ENCODE measurements at places on chromosomes 1 and 21. TPM values are rescaled to one million over a fixed set of nuclear protein-coding genes. Genes with fewer than 3 reads are reported as not detected.

- H3K4me3 ChIP-seq, result no peak overlapping the region
- peaks cover 27% of the 10 kb centered on the region for H3K4me1 ChIP-seq
- no peak for DNase-seq
- peaks cover 48% of the 10 kb centered on the region for H3K36me3 ChIP-seq
These were observed 27.9 kb downstream of the MRPL37 start for GRCh38 chr1:54227891-54228310.

DNA sequence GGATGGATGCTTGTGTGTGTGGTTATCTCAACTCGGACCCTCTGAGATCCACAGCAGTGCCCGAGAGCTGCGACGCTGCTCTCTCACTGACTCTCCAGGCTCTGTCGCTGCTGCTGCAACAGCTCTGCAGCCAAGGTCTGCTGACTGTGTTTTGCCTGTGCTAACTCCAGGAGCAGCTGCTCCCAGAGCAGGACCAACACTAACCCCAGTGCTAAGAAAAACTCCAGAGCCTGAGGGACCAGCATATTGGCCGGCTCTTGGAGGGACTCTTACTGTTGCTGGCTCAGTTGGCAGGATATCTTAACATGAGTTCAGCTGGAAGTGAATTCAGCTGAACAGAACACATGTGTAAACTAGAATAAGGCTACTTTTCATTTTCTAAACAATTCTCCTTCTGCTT lies 4.4 kb downstream of the LCE2C start:
- H3K4me3 ChIP-seq, result no peak overlapping the region
- no peaks in the 10 kb centered on the region for H3K4me1 ChIP-seq
- H3K36me3 ChIP-seq, result no peaks in the 10 kb centered on the region
- no peak for DNase-seq
- H3K27me3 ChIP-seq, result no peaks in the 10 kb centered on the region
- no peak overlapping the region for H3K27ac ChIP-seq

DNA sequence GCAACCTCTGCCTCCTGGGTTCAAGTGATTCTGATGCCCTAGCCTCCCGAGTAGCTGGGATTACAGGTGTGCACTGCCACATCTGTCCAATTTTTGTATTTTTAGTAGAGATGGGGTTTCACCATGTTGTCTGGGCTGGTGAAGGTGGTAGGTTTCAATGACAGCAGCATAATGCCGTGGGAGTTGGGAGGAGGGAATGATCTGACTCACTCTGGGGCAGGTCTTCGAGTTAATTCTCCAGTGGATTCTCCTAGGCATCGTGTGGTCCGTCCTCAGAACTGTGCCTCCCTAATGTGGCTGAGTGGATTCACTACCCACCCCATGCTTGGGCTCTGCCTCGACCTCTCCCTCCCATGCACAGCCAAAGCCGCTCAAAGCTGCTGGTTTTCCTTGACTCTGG lies 1.7 kb upstream of the GPR37L1 start:
- H3K27ac ChIP-seq, result no peak overlapping the region
- DNase-seq, result no peak
- H3K36me3 ChIP-seq, result no peaks in the 10 kb centered on the region
- no peak overlapping the region for H3K4me3 ChIP-seq
- peaks cover 50% of the 10 kb centered on the region for H3K27me3 ChIP-seq

The SLC16A4 gene
- 0.07 TPM for total RNA-seq

The FAM131C gene
- total RNA-seq, result 0.16 TPM

DNA sequence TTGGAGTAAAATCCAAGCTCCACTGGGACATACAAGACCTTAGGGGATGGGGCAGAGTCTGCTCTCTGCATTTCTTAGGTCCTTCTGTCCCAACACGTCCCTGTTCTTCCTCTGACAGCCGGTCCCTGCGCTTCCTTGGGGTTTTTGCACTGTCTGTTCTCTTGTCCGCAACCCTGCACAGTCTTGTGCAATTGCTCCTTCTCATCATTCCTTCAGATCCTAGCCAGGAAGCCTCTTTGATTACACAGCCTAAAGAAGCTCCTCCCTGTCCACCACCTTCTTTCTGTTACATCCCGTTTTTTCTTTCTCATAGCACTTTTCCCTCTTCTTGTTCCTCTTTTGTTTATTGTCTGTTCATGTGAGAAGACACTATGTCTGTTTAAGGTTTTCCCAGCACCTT lies 19.9 kb downstream of the ACOT11 start:
- H3K27ac ChIP-seq, result no peak overlapping the region
- H3K27me3 ChIP-seq, result peaks cover 20% of the 10 kb centered on the region
- no peak overlapping the region for H3K4me3 ChIP-seq
- no peaks in the 10 kb centered on the region for H3K36me3 ChIP-seq
- no peak for DNase-seq

- H3K4me3 ChIP-seq, result no peak overlapping the region
- H3K4me1 ChIP-seq, result peaks cover 6% of the 10 kb centered on the region
- H3K27me3 ChIP-seq, result peaks cover 31% of the 10 kb centered on the region
- DNase-seq, result no peak
- no peak overlapping the region for H3K27ac ChIP-seq
These were observed 54.0 kb upstream of the ACTL8 start for GRCh38 chr1:17700945-17701810.

The CYB561D1 gene
- 5.9 TPM for total RNA-seq

The ARHGAP30 gene
- 0.35 TPM for total RNA-seq

- no peaks in the 10 kb centered on the region for H3K36me3 ChIP-seq
- H3K4me1 ChIP-seq, result no peaks in the 10 kb centered on the region
- no peaks in the 10 kb centered on the region for H3K27me3 ChIP-seq
- H3K27ac ChIP-seq, result no peak overlapping the region
These were observed 13.4 kb downstream of the COP1 start for GRCh38 chr1:176193663-176194062.

- no peak overlapping the region for H3K4me3 ChIP-seq
- DNase-seq, result no peak
- H3K27me3 ChIP-seq, result peaks cover 96% of the 10 kb centered on the region
These were observed 54.8 kb downstream of the GLIS1 start for GRCh38 chr1:53683986-53684740.

- H3K36me3 ChIP-seq, result no peaks in the 10 kb centered on the region
- no peaks in the 10 kb centered on the region for H3K4me1 ChIP-seq
- no peak overlapping the region for H3K4me3 ChIP-seq
- DNase-seq, result no peak
- no peaks in the 10 kb centered on the region for H3K27me3 ChIP-seq
- no peak overlapping the region for H3K27ac ChIP-seq
These were observed 206.6 kb downstream of the HLX start for GRCh38 chr1:221085701-221086375.

GRCh38 chr1:206729507-206729906 lies 41.1 kb upstream of the IL19 start:
- peaks cover 52% of the 10 kb centered on the region for H3K36me3 ChIP-seq
- DNase-seq, result no peak
- H3K27ac ChIP-seq, result no peak overlapping the region
- peaks cover 6% of the 10 kb centered on the region for H3K4me1 ChIP-seq
- H3K4me3 ChIP-seq, result no peak overlapping the region

GRCh38 chr21:41366522-41367151 lies 4.8 kb downstream of the MX2 start:
- H3K36me3 ChIP-seq, result no peaks in the 10 kb centered on the region
- peaks cover 31% of the 10 kb centered on the region for H3K27me3 ChIP-seq
- no peaks in the 10 kb centered on the region for H3K4me1 ChIP-seq

The OR2T11 gene
- not detected for total RNA-seq

The SKI gene
- 55.4 TPM for total RNA-seq

DNA sequence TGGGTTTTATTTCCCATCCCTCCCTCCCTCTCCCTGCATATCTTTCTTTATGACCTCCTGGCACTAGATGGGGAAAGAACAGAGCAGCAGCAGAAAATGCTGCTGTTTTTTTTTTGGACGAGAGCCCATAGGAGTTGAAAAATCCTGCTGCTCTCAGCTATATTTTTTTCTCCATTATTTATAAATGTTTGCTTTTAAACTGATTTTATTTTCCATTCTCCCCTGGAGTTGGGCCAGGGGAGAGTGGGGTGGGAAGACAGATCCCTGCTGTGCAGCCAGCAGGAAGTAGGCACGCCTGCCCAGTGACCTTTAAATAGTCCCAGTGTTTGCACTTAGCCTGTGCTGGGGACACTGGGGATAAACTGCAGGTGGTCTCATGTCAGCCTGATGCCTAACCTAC lies 17.4 kb downstream of the SFT2D2 start:
- H3K4me3 ChIP-seq, result no peak overlapping the region
- DNase-seq, result no peak
- peaks cover 5% of the 10 kb centered on the region for H3K4me1 ChIP-seq
- H3K27ac ChIP-seq, result no peak overlapping the region

The EXO1 gene
- total RNA-seq, result 107 TPM
